ENCODE measurements at places on chromosomes 7 and 10.

DNA sequence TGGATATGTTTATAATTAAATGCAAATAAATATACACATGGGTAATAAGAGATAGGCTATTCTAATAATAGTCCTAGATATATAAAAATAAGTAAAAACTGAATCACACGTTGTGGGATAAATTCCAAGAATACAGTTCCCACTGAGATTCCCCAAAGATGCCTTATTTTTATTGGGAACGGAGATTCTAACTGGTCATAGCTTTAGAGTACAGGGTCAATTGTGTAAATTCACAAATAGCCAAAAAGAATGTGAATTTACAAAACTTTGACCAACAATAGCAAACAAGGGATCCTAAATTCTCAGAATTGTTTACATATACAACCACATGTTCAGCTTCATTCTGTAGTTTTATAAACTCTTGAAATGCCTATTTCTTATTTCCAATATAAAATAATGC is 65.0 kb downstream of the VSTM4 start:
- DNase-seq = no peak

DNA sequence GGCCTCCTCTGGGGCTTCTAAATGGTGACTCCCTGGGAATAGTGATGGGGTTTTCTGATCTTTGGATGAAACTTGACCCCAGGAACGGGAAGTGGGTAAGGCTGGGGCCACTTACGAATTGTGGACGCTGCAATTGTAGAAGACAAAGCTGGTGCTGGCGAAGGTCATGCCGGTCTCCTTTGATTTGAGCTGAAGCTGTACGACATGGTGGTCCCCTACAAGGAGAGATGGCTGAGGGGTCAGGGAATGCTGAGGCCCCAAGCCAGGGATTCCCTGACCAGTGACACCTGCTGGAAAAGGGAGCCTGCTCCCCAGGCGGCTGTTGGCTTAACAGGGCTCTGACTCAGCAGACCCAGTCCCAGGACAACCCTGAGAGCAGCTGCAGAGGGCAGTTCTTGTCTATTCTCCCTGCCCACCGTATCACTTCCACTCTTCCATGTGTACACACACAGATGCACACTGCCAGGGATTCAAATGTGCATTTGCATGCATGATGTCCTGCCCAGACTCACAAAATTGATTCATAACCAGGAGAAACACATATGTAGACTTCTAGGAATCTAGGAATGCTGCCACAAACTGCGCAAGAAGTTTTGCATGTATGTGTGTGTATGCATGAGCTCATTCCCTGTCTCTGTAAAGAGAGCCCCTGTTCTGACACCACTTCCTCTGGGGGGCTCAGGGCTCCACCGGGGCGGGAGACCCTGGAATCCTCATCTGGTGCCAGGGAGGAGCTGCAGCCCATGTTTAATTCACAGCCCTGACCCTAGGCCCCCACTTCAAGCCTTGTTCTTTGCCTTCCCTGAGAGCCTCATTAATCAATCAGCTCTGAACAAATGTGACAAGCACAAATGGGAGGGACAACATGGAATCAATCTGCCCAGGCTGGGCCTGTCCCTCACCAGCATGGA is 350.0 kb downstream of the PLXNA4 start:
- no peak for DNase-seq

DNA sequence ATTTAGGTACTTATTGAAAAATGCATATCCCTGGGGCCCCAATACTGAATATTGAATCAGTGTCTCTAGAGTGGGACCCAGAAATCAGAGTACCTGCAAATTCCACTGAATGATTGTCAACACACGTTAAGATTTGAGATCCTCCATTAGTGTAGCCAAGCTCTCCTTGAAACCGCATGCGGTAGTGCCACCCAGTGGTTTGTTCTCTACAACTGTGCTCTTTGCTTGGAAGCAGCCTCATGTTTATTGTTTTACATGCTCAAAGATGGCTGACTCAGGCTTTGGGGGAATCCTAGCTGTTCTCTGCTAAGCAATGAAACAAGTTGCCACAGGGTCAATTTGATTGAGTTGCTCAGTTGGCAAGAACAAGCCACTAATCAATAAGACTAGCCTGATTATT is 340.2 kb upstream of the CELF2 start:
- DNase-seq = peak; percentile 40

DNA sequence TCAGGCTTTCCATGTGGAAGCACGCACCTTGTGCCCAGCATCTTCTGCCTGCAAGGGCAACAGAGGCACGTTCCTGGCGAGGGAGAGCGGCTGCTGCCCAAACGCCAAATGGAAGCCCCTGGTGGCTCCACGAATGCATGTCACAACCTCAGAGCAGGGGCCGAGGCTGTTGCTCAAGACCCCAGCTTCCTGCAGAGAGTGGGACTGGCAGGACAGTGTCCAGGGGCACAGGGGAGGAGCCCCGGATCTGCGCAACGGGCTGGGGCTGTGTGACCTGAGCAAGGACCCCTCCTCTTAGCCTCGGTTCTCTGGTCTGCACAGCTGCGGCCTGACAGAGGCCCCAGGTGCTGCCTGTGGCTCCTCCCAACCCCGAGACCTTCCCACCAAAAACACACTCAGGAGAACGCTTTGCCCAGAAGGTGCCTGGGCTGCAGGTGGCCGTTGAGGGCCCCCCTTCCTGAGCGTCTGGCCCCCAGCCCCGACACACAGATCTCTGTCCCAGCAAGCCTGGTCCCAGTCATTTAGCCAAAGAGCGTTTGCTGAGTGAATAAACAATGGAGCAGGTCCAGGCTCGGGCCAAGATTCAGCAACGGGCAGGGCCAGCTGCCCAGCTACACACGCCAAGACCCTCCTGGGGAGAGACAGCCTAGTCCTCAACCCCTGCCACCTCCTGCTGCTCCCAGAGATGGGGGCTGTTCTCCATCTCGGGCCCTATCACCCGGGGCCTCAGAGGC is 1.2 kb downstream of the MICALL2 start:
- no peak for DNase-seq

- DNase-seq = peak; percentile 39
These were observed 1.0 kb downstream of the PAXIP1 start for GRCh38 chr7:155001756-155002410.

DNA sequence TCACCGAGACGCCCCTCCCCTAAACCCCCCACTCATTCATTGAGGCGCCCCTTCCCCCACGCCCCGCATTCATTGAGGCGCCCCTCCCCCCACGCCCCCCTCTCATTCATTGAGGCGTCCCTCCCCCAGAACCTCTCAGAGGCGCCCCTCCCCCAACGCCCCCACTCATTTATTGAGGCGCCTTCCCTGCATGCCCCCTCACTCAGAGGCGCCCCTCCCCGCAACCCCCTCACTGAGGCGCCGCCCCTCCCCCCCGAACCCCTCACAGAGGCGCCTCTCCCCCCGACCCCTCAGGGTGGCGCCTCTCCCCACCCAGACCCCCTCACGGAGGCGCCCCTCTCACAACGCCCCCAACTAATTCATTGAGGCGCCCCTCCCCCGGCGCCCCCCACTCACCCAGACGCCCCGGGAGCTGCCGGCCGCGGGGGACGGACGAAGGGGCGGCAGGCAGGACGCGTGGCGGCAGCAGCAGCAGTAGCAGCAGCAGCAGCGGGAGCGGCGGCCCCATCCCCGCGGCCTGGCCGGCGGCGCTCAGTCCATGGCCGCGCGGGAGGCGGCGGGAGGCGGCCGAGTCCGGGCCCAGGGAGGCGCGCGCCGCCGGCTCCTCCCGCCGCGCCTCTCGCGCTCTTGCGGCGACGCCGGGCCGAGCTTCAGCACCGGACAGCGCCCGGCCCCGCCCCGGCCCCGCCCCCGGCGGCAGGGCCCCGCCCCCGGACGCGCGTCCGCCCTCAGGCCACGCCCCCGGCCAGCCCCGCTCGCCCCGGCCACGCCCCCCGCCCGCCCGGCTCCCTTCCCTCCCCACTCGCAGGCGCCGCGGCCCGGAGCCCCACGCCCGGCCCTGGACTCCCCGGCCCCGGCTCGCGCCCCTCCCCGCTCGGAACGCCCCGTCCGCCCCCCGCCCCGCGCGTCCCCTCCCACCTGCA is at the start of gene PTPRN2:
TSS of gene PTPRN2 (minus strand) at position 662 of the 923 bp plus-strand sequence.
- DNase-seq = peak; percentile 100

GRCh38 chr10:48484911-48485310 is 120.0 kb downstream of the ARHGAP22 start:
- no peak for DNase-seq

DNA sequence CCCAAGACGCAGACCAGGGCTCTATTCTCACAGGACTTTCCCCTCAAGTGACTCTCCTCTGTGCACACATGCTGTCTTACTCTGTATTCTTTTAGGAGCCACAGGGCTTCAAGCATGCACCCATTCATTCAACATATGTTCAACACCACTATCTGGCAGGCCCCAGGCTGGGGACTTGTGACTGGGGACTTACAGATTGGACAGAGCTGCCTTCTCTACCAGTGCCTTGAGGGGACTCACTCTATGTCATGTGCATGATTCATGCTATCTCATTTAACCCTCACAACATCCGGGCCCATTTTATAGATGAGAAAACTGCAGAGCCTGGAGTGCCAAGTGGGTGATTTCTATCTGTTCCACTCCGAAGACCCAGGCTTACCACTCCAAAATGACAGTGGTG is 34.3 kb downstream of the MYL10 start:
- DNase-seq = no peak

DNA sequence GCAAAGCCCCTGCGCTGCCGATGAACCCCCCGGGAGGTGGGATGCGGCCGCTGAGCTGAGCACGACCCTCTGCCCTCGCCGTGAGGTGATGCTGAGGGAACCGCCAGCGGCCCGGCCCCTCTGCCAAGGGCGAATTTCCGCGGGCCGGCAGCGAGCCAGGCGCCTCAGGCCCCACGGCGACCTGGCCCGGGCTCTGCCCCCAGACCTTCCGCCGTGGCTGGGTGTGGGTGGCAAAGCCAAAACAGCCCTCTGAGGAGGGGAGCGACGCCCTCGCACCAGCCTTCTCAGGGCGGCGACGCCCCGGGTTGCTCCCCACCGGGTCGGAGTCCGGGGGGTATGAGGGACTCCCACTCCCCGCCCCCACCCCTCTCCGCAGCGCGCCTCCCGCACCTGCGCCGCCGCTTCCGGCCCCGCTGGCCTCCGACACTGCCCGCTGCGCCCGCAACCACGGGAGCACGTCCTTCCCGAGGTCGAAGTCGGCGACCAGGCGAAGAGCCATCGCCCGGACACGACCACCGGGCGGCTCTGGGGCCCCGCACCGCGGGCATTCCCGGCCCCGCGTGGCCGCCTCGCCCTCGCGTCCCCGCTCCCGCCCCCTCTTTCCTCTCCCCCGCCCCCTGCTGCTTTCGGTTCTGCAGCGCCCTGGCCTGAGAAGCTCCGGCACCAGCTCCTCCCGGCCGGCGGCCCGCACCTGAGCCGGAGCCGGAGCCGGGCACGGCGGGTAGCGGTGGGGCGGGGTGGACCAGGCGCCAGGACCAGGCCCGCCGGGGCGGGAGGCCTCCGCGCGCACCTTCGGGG is at the start of gene GSAP:
TSS of gene GSAP (minus strand) at position 527 of the 798 bp plus-strand sequence. CDS start at position 499, 28 bp downstream.
- DNase-seq = no peak

DNA sequence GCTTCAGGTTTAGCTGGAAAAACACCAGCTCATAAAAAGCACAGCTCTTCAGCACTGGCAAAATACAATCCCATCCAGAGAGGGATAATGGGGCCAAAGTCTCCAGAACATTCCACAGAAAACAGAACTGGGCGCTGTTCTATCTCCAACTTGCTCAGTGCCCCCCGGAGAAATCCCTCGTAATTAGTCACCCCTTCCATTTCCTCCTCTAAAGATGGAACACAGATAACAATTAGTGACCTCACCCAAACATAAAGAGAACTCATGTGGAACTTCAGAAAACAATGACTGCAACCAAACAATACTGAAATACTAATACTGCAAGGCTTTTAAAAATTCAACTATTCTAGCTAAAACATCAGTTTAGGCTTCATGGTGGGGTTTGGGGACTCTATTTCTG is 46.3 kb downstream of the KIAA1549 start:
- no peak for DNase-seq

All from HEK293T (cell line).